Pancreas (tissue), 10 donors: ENCODE measurements at places on chromosomes 2 and 18.

- no peak overlapping the region for H3K27ac ChIP-seq
- no peaks in the 10 kb centered on the region for H3K27me3 ChIP-seq
- H3K4me3 ChIP-seq: no peak overlapping the region
- H3K36me3 ChIP-seq: no peaks in the 10 kb centered on the region
- DNase-seq: no peak
Observed at GRCh38 chr2:204203704-204204103, 267.1 kb downstream of the ICOS start.

GRCh38 chr2:109398366-109399015 is 215.3 kb downstream of the SEPTIN10 start:
- no peaks in the 10 kb centered on the region for H3K36me3 ChIP-seq
- H3K27ac ChIP-seq: no peak overlapping the region
- H3K27me3 ChIP-seq: no peaks in the 10 kb centered on the region

DNA sequence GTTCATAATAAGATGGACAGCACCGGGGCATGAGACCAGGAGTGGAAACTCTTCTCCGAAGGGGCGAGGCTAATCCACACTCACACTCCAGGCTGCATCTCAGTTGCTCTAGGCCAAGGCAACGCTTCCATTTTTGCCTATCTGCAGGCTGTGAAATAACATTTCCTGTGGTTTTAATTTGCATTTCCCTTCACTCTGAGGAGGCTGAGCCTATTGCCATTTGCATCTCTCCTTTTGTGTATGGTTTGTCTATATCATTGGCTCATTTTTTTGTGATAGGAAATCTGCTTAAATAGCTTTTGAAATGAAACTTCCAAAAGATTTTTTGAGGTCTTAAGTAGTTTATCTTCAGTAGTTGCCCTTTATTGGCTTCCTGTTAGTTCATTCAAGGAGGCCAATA is 57.6 kb downstream of the TPGS2 start:
- no peaks in the 10 kb centered on the region for H3K4me1 ChIP-seq
- no peak for DNase-seq
- H3K27ac ChIP-seq: no peak overlapping the region
- no peaks in the 10 kb centered on the region for H3K36me3 ChIP-seq
- no peaks in the 10 kb centered on the region for H3K27me3 ChIP-seq
- H3K4me3 ChIP-seq: no peak overlapping the region

- H3K27me3 ChIP-seq: no peaks in the 10 kb centered on the region
- H3K4me1 ChIP-seq: no peaks in the 10 kb centered on the region
- H3K27ac ChIP-seq: no peak overlapping the region
- DNase-seq: no peak
Observed at GRCh38 chr18:67367540-67367939, 149.0 kb downstream of the DSEL start.
